ENCODE measurements at places on chromosomes 2 and 18.
A peak's percentile ranks its signal among the peaks of the same experiment; 100 is the strongest.

GRCh38 chr2:148680462-148680861 is 35.9 kb downstream of the EPC2 start:
- no peak for DNase-seq

DNA sequence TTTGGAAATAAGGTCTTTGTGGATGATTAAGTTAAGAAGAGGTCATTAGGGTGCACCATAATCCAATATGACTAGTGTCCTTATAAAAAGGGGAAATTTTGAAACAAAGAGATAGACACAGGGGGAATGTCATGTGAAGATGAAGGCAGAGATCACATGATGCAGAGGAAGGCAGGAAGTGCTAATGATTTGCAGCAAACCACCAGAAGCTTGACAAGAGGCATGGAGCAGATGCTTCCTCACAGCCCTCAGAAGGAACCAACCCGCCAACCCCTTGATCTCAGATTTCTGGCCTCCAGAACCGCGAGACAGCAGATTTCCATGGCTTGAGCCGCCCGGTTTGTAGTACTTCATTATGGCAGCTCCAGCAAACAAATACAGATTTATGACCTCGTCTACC is 17.4 kb upstream of the SMARCAL1 start:
- no peak for DNase-seq

DNA sequence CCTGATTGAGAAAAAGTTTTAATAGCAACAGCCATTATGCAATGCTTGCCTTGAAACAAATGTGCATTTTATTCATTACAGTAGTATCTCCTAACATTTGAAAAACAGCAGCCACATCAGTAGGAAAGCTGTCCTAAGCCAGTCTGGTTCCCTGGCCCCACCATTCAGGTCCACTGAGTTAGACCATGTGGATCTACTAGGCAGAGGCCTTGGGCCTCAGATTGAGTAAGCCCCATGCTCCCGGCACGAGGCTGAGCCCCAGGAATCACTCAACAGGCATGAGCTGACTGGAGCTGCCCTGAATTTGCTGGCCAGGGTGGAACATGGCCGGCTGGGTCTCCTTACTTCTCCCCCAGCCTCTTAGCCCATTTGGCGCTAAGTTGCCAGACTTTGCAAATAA is 103.4 kb downstream of the ZFP36L2 start:
- no peak for DNase-seq

GRCh38 chr2:80852808-80853139 is 548.2 kb upstream of the LRRTM1 start:
- DNase-seq: no peak

DNA sequence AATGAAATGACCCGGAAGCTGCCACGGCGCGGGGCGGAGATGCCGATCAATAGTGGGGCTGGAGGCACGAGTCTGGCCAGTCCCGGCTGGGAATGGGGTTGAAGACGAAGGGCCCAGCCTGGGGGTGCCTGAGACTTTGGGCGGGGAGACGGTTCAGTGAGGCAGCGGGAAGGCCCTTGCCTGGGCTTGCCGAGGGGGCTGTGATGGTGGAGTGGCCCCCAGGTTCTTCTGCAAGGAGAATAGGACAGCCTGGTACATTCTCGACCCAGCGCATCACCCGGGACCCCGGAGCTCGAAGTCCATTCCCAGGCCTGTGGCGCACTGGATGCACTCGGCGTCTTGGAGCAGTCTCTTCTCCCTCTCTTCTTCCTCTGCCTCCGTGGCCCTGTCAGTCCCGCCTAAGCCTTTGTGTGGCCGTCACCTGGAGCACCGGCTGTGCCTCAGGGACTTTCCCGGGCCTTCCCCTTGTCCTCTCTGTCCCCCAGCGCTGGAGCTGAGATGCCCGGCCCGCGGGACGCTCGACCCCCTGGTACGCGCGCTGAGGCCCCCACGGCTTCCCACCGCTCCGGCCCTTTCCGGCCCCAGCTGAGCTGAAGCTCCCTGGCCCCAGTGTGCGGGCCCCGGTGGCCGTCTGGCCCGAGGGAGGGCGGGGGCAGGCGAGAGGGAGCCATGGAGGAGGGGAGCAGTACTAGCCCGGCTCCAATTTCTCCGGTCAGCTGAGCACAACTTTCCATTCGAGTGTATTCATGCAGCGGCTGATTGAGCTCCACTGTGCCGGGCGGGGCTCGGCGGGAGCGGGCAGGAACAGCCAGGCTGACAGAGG is 8.0 kb downstream of the SIX3 start:
- no peak for DNase-seq

DNA sequence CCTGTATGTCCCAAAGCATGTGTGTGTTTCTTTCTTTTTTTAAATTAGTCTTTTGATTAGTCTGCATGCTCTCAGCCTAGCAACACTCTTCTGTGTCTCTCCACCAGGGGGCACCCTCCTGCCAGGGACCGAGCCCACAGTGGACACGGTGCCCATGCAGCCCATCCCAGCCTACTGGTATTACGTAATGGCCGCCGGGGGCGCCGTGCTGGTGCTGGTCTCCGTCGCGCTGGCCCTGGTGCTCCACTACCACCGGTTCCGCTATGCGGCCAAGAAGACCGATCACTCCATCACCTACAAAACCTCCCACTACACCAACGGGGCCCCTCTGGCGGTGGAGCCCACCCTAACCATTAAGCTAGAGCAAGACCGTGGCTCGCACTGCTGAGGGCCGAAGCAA is 93.8 kb downstream of the NRP2 start:
- no peak for DNase-seq

DNA sequence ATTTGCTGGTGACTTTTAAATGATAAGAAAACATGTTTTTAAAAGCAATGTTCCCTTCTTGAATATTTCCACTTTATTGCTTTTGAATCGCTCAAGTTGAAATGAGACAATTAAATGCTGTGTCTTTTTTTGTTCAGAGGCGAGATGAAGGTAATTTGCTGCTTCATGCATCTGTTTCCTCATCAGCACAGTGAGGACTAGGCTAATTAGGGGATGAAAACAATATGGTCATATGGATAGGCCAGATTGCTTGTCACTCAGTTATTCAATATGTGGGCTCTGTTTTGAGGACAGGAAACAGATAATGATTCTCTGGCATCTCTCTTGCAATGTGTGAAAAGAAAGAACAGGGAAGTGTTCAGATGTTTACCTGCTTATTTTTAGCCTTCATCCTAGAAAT is 61.0 kb downstream of the ERBB4 start:
- DNase-seq: no peak

DNA sequence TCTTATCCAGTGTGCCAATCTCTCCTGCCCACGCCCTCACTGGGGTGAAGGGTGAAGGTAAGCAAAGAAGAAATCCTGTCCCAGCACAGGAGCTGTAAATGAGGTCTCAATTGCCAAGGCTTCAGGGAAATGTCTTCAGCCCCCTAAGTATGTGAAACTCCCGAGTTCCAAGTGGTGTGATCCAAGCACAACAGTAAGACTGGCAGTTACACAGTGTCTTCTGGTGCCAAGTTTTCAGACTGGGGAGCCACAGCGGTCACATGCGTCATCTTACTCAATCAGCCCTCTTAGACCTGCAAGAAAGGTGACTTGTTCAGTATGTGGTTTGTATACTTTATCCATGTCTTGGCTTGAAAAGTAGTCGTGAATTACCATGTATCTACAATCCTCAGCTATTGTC is 55.0 kb upstream of the SPRED2 start:
- peak; percentile 29 for DNase-seq

DNA sequence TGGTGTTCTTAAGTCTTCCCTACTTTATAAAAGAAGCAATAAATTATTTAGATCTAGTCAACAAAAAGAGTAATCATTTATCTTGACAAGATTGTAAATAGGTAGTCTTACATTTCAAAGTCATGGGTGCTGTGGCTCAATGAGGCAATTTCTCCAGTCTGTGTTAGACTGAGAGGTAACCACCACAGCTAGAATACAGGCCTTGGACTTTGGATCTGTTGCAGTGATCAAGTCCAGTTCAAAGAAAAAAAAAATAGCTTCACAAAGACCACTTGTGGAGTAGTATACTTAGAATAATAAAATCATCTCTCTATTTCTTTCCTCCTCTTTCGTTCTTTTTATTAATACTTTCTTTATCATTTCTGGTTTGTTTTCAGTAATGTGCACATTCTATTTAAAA is 93.1 kb upstream of the FSIP2 start:
- DNase-seq: no peak

- no peak for DNase-seq
These were observed 178.5 kb downstream of the DIS3L2 start for GRCh38 chr2:232139786-232140562.

GRCh38 chr2:191114403-191114886 is 36.3 kb downstream of the STAT4 start:
- no peak for DNase-seq

- no peak for DNase-seq
These were observed 70.1 kb downstream of the DGKD start for GRCh38 chr2:233424154-233424951.

GRCh38 chr2:120953843-120954584 is 218.3 kb downstream of the GLI2 start:
- DNase-seq: no peak

- no peak for DNase-seq
These were observed 96.1 kb downstream of the MAP2 start for GRCh38 chr2:209519906-209520305.

- DNase-seq: no peak
These were observed 4.3 kb upstream of the NEUROD1 start for GRCh38 chr2:181684454-181685149.

DNA sequence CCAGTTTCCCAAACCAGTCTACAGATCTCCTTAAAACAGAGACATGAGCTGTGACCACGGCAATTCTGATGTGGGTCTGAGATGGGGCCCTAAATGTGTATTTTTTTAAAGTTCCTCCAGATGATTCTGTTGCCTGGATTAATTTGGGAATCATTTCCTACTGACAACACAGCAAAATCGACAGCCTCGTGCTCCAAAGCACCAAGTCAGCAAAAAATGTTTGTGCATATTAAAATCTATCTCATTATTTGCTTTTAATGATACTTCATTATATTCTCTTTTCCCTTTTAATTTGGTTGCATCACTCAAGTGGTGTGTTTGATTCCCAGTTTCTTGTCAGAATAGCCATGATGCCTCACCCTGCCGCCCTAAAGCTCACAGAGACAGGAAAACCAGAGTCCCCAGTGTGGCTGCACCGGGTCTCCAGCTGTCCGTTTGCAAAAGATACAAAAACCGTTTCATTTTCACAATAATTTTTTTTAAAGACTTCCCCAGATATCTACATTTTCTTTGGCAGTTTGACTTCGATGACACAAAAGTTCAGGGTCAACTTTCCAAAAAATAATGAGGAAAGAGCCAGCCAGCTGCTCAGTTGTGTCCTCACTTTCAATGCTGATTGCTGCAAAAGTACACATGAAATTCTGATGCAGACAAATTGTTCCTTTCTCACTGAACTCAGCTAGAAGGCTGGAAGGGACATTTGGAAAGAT is 443.2 kb upstream of the ID2 start:
- DNase-seq: no peak

DNA sequence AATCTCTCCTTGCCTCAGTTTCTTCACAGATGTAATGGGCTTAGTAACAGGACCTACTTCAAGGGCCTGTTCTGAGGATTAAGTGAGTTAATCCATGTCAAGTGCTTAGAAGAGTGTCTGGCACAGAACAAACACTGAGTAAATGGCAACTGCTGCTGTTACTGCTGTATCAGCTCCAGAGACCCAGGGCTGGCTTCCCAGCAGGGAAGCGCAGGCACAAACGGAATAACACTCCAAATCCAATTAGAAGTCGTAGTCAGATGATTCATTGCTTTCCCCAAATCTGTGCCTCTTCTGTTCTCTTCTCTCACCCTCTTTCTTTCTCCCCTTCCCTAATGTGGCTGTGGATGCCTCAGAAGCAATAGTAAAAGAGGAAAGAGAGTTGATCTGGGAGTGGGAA is 101.1 kb upstream of the FZD7 start:
- no peak for DNase-seq

- DNase-seq: no peak
These were observed 104.5 kb downstream of the DCDC2C start for GRCh38 chr2:3807853-3808252.

DNA sequence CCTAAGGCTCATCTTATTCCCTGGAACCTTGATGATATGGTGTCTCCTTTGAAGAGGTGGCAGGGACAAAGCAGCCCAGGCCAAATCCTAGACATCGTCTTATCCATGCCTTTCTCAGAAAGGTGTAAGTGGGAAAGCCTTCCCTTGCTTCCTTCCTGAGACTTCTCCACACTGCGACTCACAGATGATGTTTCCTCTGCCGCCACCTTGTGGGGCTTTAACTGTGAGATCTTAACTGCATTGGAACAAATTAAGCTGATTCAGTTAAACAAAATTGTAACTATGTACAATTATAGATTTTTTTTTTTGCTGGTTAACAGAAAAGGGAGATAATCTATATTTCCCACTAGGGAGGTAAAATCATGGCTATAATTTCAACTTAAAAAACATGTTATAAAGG is 10.0 kb upstream of the GCA start:
- no peak for DNase-seq

- no peak for DNase-seq
These were observed 10.9 kb upstream of the DLX2 start for GRCh38 chr2:172113617-172114016.

DNA sequence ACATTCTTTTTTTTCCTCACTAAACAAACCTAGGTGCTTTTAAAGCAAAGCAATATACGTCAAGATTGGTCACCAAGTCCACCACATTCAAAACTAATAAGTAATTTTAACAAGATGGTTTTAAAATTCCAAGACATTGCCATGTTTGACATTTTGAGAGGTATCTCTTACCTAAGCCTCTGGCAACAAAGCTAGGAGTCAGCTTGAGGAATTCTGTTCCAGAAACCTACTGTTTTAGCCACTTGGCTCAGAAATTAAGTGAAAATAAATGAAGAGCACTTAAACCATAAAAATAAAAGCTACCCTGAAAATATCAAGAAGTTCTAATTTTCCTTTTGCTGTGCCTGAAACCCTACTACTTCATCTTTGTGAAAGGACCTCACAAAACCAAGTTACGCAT is 30.0 kb upstream of the CHMP3 start:
- DNase-seq: no peak

- DNase-seq: no peak
These were observed 72.4 kb downstream of the SKA1 start for GRCh38 chr18:50447102-50447741.

DNA sequence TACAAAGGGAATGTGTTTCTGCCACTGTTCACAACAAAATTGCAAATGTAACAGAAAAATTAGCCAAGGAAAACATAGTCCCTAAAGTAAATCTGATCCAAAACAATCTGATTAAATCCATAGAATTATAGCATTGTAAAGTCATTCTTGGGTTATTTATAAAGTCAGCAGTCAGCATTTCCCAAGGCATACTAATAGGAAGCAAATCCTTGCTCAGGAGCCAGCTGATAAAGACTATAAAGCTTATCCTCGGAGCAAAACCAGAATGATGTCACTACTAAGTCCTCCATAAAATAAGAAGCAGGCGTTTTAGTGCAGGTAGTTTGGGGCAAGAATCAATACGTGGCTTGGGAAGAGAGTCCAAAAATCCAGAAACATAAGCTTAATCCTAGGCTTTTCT is 67.3 kb upstream of the CSRNP3 start:
- no peak for DNase-seq

GRCh38 chr2:51782921-51783765 is 751.2 kb upstream of the NRXN1 start:
- peak; percentile 5 for DNase-seq

DNA sequence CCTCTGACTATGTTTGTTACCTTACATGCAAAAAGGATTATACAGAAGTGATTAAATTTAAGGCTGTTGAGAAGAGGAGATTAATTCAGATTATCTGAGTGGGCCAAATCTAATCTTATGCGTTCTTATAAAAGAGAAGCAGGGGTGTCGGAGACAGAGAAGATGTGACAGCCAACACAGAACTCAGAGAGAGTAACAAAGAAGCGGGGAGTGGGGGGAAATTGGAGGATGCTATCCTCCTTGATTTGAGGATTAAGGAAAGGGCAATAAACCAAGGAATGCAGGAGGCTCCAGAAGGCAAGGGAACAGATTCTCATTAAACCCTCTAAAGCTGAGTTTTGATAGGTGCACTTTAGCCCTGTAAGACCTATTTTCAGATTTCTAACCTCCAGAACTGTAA is 291.3 kb upstream of the REG3G start:
- DNase-seq: no peak
